Activated T-helper 1 cell treated with anti-CD3 and anti-CD28 coated beads, Interleukin-12 subunit alpha, Interleukin-12 subunit beta, Interleukin-2, Interleukin-4 antibody, amounts not matched to agents 30 ng/mL and 10 ng/mL and 1 ng/mL, durations not matched to agents 14 hours and 24 hours and 36 hours (primary cell): ENCODE measurements at places on chromosomes 3 and 15. TPM values are rescaled to one million over a fixed set of nuclear protein-coding genes. Genes with fewer than 3 reads are reported as not detected.

ARPIN gene
- not detected in 2 replicates for total RNA-seq

FILIP1L gene
- 2.0 and 2.9 TPM in 2 replicates for total RNA-seq

SPINK8 gene
- total RNA-seq, result not detected in 2 replicates

CCR8 gene
- 7.1 and 8.9 TPM in 2 replicates for total RNA-seq

KCTD6 gene
- total RNA-seq, result 7.0 and 8.9 TPM in 2 replicates

DNA sequence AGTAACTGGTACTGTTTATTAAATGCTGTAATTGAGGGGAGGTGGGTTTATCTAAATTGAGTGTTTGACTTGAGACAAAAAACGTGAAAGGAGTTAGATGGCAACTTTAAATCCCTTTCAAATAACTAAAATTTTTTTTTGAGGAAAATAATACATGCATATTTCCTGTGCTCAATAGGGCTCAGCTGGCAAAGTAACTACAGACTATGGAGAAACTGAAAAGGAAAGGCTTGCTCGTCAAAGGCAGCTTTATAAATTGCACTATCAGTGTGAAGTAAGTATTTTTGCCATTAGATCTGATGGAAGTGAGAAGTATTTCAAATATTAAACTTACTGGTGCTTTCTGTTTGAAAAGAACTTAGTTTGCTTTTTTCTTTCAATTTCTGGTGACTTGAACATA is 72.2 kb downstream of the DZIP3 start:
- DNase-seq, result no peak
- no peaks in the 10 kb centered on the region for H3K27me3 ChIP-seq
- H3K27ac ChIP-seq, result no peak overlapping the region
- peaks cover 6% of the 10 kb centered on the region for H3K36me3 ChIP-seq
- no peak overlapping the region for H3K4me3 ChIP-seq

DNA sequence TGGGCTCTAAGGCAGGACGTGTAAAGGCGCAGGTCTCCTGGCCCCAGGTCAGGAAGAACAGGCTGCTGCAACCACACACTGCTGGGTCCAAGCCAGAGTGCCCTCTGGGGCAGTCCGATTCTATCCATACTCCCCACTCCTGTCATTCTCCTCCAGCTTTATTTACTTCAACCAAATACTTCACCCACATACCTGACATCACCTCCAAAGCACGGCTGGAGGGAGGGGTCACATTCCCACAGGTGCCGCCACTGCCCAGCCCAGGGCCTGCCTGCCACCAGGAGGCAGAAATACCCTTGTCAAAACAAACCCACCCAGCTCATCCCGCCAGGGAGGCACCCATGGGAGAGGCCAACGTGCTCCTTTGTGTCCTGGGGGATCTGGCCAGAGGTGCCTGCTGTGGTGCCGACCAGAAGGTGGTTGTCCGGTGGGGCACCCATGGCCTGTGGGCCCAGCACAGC is 100.4 kb downstream of the DAPK2 start:
- peak overlapping the region; percentile 34 for H3K27ac ChIP-seq
- no peak overlapping the region for H3K4me3 ChIP-seq
- no peaks in the 10 kb centered on the region for H3K27me3 ChIP-seq
- no peak for DNase-seq

DNA sequence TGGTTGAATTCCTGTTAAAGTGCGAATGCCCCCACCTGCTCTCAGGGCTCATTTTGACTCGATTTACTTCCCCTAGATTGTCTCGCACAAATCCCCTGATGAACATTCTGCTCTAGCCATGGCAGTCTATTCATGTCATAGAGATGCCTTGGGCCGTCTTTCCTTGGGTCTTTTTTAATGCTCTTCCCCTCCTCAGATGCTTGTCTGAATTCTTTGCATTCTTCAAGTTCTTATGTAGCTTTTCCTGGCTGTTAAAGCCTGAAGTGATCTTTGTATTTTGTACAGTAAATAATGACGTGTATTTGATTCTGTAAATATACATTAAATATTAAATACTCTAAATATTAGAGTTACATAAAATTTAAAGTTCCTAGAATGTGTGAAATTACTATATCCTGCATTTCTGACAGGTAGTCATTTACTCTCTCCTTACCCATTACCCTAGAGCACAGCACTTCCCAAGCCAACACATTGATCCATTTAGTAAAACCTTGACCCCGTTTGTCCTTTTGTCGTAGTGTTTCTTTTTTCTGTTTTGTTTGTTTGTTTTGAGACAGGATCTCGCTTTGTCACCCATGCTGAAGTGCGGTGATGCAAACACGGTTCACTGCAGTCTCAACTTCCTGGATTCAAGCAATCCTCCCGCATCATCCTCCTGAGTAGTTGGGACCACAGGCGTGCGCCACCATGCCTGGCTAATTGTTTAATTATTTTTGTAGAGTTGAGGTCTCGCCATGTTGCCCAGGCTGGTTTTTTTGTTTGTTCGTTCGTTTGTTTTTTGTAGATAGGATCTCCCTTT is 47.9 kb downstream of the YEATS2 start:
- DNase-seq, result no peak
- no peaks in the 10 kb centered on the region for H3K27me3 ChIP-seq
- H3K27ac ChIP-seq, result peak overlapping the region; percentile 64
- H3K4me1 ChIP-seq, result no peaks in the 10 kb centered on the region

DNA sequence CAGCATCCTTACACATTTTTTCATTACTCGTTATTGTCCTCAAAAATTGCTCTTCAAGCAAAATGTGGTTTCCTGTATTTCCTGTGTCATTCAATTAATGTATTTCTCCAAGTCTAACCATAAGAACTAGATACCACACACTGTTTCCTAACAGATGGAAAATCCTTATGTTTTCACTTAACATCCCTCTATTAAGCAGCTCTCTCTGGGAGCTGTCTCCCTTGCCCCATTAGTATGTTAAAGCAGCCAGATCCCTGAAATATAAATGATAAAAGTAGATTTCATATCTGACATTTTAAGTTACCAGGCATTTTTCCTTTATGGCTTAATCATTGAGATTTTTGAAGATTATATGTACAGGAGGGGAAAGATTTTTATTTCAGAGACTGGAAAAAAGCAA is 15.9 kb downstream of the PFN2 start:
- H3K27ac ChIP-seq, result no peak overlapping the region
- H3K36me3 ChIP-seq, result no peaks in the 10 kb centered on the region
- H3K4me3 ChIP-seq, result no peak overlapping the region
- no peaks in the 10 kb centered on the region for H3K27me3 ChIP-seq
- DNase-seq, result no peak
- H3K4me1 ChIP-seq, result peaks cover 14% of the 10 kb centered on the region

DNA sequence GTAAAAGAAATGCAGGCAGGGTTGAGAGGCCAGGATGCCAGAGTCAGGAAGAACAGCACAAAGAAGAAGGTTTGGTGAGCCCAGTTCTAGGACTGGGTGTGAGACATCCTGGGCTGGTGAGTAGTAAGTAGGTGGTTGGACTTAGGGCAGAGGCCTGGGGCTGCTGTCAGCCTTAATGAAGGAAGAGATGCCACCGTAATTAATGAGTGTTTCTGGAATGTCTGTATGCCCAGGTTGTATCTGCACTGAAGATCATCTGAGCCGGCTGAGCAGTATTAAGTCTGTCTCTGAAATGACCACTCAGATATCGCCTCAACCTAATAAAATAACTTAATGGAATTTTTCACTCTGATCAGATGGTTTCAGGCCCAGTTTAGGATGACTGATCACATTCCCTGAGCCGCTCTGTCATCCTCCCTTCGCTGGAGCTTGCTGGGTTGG is 532.9 kb upstream of the IL12A start:
- no peaks in the 10 kb centered on the region for H3K36me3 ChIP-seq
- no peak for DNase-seq
- H3K4me3 ChIP-seq, result no peak overlapping the region
- H3K4me1 ChIP-seq, result no peaks in the 10 kb centered on the region
- H3K27me3 ChIP-seq, result no peaks in the 10 kb centered on the region
- no peak overlapping the region for H3K27ac ChIP-seq

DNA sequence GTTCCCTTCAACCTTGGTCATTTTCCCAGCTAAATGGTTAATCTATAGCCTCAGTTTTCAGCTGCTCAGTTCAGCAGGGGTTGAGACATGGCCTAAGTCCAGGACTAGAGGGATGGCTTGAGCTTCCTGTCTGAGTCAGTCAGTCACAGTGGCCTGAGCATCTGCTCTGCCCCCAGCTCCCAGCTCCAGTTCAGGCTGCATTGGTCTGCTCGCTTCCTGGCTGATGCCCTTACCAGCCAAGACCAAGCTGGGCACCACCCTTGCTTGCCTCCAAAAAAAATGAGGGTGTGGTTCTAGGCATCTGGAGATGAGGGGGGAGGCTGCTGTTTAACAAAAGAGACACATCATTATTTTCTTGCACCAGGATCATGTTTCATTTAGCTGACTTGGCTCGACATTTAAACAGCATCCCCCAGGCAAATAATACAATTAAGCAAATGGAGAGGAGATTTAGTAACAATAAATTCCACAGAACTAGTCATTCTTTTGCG is 70.7 kb downstream of the WNT5A start:
- H3K4me3 ChIP-seq, result no peak overlapping the region
- DNase-seq, result no peak
- H3K4me1 ChIP-seq, result no peaks in the 10 kb centered on the region
- H3K27me3 ChIP-seq, result no peaks in the 10 kb centered on the region
- H3K36me3 ChIP-seq, result no peaks in the 10 kb centered on the region
- H3K27ac ChIP-seq, result no peak overlapping the region

DNA sequence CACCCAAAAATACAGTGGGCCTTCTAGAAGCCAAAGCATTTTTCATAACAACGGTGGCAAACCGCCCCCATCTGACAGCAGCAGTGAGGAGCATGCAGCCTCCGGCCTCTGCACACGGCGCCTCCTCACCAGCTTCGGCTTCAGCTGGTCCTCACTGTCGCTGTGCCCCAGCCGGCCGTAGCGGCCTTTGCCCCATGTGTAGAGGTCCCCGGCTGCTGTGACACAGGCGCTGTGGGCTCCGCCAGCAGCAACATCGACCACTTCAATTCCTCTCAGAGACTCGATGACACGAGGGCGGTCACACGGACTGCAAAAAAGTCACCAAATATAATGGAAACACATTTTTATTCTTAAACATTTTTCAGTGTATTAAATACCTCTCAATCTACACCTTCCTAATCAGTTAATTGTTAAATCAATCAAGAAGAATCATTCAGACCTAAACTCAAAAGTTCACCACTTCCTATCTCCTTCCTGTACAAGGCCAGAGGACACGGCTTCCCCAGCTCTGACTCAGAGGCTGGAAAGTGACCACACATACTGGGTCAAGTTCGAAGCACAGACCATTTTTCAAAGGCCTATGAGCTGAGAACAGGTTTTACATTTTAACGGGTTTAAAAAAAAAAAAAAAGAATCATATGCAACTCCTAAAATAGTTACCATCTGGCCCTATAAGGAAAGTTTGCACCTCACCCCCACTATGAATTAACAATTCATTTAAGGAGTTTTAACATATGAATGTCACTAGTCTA is 33.6 kb upstream of the OCA2 start:
- H3K27ac ChIP-seq, result no peak overlapping the region
- no peak for DNase-seq
- no peaks in the 10 kb centered on the region for H3K27me3 ChIP-seq
- H3K4me3 ChIP-seq, result no peak overlapping the region

DNA sequence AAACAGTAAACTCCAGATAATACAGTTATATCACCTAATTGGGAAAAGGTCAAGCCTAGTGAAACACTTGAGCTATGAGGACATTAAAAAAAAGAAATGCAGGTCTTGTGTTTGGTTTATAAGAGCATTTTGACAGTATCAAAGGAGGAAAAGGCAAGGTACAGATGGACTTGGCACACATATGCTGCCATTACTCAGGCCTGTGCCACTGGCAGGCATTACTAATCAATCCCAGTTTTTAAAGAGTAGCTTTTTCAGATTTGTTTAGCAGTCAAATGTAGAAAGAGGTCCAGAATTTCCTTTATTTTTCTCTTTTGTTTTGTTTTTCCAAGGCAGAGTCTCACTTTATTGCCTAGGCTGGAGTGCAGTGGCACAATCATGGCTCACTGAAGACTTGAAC is 38.9 kb downstream of the MDFIC2 start:
- H3K36me3 ChIP-seq, result peaks cover 1% of the 10 kb centered on the region
- no peak overlapping the region for H3K4me3 ChIP-seq
- no peaks in the 10 kb centered on the region for H3K27me3 ChIP-seq
- no peaks in the 10 kb centered on the region for H3K4me1 ChIP-seq
- no peak overlapping the region for H3K27ac ChIP-seq

- H3K4me1 ChIP-seq, result peaks cover 45% of the 10 kb centered on the region
- H3K27me3 ChIP-seq, result no peaks in the 10 kb centered on the region
- no peak for DNase-seq
- H3K27ac ChIP-seq, result no peak overlapping the region
- H3K36me3 ChIP-seq, result peaks cover 10% of the 10 kb centered on the region
These were observed 3.7 kb downstream of the C3orf18 start for GRCh38 chr3:50563867-50564266.

DNA sequence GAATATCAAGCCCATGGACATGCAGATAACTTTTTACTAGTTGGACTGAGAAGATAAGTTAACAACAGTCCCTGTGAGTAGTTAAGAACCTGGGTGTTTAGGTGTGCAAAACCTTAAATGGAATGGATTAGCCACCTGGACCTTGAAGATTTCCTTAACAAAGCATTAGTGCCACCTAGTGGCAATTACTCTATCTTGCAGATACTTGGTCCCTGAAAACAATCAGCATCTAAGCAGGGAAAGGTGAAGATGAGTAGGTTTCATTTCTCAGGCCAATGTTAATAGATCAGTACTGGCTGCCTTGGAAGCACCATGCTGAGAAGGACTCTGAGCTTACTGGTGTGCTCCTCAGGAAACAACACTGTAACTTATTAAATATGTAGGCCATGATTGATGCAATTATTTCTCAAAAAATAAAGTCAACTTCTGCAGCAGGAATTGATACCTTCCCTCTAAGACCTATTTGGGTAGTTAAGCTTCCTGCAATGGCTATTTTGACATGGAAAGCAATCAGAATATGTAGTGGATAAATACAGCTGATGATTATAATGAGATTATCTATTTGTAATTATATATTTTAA is 329.4 kb downstream of the TBC1D5 start:
- H3K27me3 ChIP-seq, result no peaks in the 10 kb centered on the region
- H3K36me3 ChIP-seq, result no peaks in the 10 kb centered on the region
- no peak overlapping the region for H3K27ac ChIP-seq
- no peaks in the 10 kb centered on the region for H3K4me1 ChIP-seq
- peak; percentile 16 for DNase-seq
- no peak overlapping the region for H3K4me3 ChIP-seq

- DNase-seq, result no peak
- H3K27me3 ChIP-seq, result no peaks in the 10 kb centered on the region
- H3K36me3 ChIP-seq, result no peaks in the 10 kb centered on the region
- no peak overlapping the region for H3K4me3 ChIP-seq
- no peaks in the 10 kb centered on the region for H3K4me1 ChIP-seq
- no peak overlapping the region for H3K27ac ChIP-seq
These were observed 64.9 kb upstream of the SUCLG2 start for GRCh38 chr3:67719333-67719732.

DNA sequence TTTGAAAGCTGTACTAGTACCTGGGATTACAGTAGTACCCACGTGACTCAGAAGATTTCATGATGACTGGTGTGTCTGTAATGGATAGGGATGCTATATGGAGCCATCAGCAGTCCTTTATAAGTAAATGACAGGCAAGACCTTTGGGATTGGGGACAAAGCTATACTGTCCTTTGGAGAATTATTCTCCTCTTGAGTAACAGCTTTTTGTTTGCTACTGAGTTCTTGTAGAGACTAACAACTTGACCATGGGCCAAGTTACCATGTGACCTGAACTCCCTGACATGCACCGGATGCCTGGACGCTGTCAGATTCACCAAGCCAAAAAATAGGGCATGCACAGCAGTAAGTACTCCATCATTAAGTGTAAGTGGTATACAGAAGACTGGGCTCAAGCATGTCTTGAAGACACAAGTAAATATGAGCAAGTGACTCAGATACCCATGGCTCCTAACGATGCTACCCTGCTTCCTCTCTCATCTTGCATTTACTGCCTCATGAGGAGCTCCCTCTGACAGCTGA is 12.9 kb downstream of the SEC11A start:
- H3K27ac ChIP-seq, result no peak overlapping the region
- no peak overlapping the region for H3K4me3 ChIP-seq
- no peak for DNase-seq
- H3K4me1 ChIP-seq, result peaks cover 51% of the 10 kb centered on the region
- H3K36me3 ChIP-seq, result peaks cover 15% of the 10 kb centered on the region
- H3K27me3 ChIP-seq, result no peaks in the 10 kb centered on the region
